ENCODE measurements at places on chromosomes 1 and 21. TPM values are rescaled to one million over a fixed set of nuclear protein-coding genes. Genes with fewer than 3 reads are reported as not detected.
A peak's percentile ranks its signal among the peaks of the same experiment; 100 is the strongest.

DNA sequence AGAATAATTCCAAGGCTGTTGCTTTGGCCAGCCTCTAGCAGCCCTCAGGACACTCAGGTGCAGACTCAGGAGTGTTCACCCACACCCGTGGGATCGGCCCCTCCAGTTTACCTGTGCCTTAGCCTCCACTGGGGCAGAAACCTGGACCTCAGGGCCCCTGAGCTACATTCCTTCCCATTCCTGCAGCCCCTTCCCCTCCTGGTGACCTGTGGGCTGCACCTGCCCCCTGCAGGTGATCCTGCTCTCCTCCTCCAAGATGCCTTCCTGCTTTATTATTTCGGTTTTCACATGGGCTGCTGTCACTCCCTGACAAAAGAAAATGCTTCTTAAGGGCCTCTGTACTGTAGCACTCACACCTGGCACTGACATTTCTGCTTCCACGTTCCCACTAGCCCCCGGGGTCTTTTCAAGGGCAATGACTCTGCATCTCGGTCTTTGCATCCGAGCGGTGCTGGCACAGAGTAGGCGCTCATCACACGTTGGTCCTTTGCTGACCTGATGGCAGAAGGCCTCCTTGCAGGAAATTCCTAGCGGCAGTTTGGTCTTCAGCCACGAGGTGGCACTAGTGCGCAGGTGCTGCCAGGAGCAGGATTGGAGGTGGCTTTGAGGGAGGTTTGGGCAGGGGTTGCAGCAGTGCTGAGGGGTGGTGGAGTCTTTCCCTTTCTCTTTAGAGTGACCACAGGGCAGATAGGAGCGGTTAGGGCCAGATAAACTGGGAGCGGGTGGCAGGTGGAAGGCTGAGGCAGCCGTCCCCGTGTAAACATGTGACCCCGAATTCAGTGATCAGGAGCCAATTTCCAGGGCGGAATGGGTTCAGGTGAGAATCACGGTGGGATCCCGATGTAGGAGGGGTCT is 25.3 kb upstream of the ETV3 start:
- H3K4me3 ChIP-seq = no peak overlapping the region
- peak; percentile 83 for DNase-seq
- H3K4me1 ChIP-seq = no peaks in the 10 kb centered on the region
- H3K36me3 ChIP-seq = no peaks in the 10 kb centered on the region

DNA sequence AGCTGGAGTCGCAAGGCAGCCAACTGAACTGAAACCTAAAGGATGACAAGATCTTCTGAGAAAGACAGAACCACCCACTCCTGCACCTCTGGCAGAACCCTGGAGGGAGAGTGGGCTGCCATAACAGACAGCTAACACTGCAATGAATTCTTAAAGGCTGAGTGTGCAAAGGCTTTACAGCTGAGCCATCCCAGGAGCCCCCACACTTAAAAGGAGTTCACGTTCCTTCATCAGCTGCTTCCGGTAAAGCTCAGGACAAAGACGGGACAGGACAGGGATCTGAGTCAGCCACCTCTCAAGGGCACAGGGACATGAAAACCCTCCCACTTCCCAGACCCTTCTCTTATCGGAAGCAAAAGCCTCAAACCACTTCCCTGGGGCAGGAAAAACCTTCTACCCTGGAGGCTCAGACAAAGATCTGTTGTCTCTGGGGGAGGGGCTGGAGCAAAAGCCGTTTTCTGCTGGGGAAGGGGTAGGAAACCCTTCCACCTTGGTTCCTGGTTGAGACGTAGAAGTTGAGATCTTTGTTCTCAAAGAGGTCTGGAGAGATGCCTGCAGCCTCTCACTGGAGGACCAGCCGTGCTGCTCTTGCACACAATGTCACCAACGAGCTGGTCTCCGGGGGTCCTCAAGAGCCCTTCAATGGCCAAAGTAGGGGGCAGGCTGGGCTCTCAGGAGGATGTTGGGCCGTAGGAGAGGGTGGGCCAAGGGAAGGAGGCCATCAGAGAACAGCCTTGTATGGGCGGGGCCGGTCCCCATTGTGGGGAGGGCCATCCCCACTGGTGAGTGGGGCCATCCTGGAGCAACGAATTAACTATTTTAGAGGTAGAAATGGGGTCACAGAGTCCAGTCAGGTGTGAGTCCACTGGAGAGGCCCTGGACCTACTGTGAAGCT is 452.4 kb downstream of the PTPRU start:
- H3K4me3 ChIP-seq = no peak overlapping the region
- H3K36me3 ChIP-seq = no peaks in the 10 kb centered on the region
- DNase-seq = peak; percentile 62
- peaks cover 15% of the 10 kb centered on the region for H3K4me1 ChIP-seq

DNA sequence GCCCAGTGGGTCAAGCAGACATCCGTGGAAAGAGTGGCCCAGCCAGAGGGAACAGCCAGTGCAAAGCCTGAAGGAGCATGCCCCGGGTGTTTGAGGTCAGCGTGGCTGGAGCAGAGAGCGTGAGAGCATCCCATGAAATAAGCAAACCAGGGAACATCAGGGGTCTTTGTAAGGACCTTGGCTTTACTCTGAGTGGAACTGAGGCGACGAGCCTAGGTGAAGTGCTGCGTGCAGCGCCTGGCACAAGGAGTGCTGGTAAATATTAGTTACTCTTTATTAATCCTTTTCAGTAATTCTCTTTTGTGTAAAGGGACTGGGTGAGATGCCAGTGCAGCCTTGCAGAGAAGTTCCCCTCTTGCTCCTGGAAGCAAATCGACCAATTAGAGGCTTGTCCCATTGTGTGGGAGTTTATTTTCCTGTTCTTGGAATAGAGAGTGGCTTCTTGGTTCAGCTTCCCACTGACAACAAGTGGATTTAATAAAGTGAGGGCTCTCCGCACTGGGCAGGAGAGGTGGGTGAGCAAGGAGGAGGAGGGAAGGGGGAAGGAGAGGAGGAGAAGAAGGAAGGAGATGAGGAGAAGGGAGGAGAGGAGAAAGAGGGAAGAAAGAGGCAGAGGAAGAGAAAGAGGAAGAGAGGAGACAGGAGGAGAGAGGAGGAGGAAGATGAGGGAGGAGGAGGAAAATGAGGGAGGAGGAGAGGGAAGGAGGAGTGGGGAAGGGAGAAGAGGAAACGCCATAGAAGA is 37.6 kb upstream of the DISP3 start:
- H3K4me3 ChIP-seq = no peak overlapping the region
- no peaks in the 10 kb centered on the region for H3K36me3 ChIP-seq
- peaks cover 3% of the 10 kb centered on the region for H3K27me3 ChIP-seq
- H3K4me1 ChIP-seq = peaks cover under 1% of the 10 kb centered on the region

DNA sequence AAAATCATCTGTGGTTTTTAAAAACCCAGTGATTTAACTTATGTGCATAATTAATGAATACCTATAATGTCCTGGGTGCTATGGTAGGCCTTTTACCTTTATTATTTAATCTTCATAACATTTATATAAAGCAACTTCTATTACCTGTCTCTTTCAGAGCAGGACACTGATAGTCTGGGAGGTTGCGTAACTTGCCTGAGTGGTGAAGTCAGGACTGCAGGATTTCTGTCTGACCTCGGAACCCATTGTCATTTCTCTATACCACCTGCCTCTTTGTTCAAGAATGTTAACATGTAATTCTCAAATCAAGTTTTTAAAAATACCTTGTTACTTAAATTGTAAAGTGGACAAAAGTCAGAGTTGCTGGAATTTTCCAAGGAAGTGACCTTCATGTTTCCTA is 41.0 kb upstream of the BACH1 start:
- peaks cover 23% of the 10 kb centered on the region for H3K27me3 ChIP-seq
- no peaks in the 10 kb centered on the region for H3K4me1 ChIP-seq
- no peak overlapping the region for H3K27ac ChIP-seq
- H3K4me3 ChIP-seq = no peak overlapping the region

Gene KCNK1
- total RNA-seq = 5.0 TPM

Gene ADGRL4
- total RNA-seq = not detected

Gene OR2M3
- not detected for total RNA-seq

Measured in activated CD4-positive, alpha-beta memory T cell treated with anti-CD3 and anti-CD28 coated beads for 36 hours (primary cell).